ENCODE measurements at places on chromosomes 11 and 22. TPM values are rescaled to one million over a fixed set of nuclear protein-coding genes. Genes with fewer than 3 reads are reported as not detected.

DNA sequence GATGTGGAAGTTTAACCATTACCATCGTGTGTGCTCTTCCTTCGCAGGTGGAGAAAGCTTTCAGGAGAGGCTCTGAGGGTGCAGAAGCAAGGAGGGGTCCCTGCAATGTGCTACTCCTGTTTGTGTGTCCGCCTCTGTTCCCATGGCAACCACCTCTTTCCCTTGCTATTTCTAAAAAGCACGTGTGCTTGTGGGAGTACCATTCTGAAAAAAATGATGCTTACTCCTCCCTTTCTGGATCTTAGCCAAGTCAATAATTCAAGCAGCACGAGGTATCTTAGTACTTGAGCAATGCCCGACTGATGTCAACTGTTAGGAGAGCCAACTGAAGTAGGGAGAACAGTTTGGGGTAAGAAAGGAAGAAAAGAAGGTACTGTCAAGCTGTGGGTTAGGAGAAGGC is 628.7 kb downstream of the NTM start:
- no peak overlapping the region for H3K4me3 ChIP-seq
- H3K36me3 ChIP-seq, result no peaks in the 10 kb centered on the region
- H3K27me3 ChIP-seq, result no peaks in the 10 kb centered on the region
- H3K27ac ChIP-seq, result no peak overlapping the region
- no peak for DNase-seq

DNA sequence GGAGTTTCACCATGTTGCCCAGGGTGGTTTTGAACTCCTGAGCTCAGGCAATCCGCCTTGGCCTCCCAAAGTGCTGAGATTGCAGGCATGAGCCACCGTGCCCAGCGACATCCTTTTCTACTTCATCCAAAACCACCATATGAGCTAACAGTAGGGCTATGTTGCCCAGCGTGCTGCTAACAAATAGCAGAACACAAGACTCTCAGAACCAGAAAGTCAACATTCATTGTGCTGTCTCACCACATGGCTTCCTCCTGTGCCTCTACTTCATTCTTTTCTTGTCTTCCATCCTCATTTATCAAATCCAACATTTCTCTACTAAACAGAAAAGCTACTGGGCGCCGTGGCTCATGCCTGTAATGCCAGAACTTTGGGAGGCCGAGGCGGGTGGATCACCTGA is 12.0 kb upstream of the DENND5A start:
- no peaks in the 10 kb centered on the region for H3K27me3 ChIP-seq
- H3K4me3 ChIP-seq, result no peak overlapping the region
- H3K27ac ChIP-seq, result no peak overlapping the region
- H3K4me1 ChIP-seq, result no peaks in the 10 kb centered on the region
- no peaks in the 10 kb centered on the region for H3K36me3 ChIP-seq

GRCh38 chr11:67413266-67413849 is 2.1 kb upstream of the CARNS1 start:
- no peak overlapping the region for H3K27ac ChIP-seq
- peaks cover 56% of the 10 kb centered on the region for H3K4me1 ChIP-seq
- H3K27me3 ChIP-seq, result no peaks in the 10 kb centered on the region
- H3K4me3 ChIP-seq, result no peak overlapping the region
- H3K36me3 ChIP-seq, result no peaks in the 10 kb centered on the region

DNA sequence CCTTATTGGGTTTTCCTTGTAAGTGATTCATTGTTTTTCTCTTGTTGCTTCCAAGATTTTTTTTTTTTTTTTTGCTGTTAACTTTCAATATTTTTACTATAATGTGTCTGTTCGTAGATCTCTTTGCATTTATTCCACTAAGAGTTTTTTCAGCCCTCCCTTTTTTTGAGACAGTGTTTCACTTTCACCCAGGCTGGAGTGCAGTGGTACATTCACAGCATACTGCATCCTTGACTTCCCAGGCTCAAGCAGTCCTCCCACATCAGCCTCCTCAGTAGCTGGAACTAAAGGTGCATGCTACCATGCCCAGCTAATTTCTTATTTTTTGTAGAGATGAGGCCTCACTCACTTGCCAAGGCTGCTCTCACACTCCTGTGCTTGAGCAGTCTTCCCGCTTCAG is 1282.0 kb upstream of the CNTN5 start:
- H3K27me3 ChIP-seq, result no peaks in the 10 kb centered on the region
- no peak overlapping the region for H3K4me3 ChIP-seq
- no peak overlapping the region for H3K27ac ChIP-seq
- no peak for DNase-seq
- no peaks in the 10 kb centered on the region for H3K4me1 ChIP-seq

GRCh38 chr11:132088551-132088950 is 718.1 kb downstream of the NTM start:
- H3K27me3 ChIP-seq, result no peaks in the 10 kb centered on the region
- no peak overlapping the region for H3K27ac ChIP-seq
- no peaks in the 10 kb centered on the region for H3K4me1 ChIP-seq
- no peak overlapping the region for H3K4me3 ChIP-seq
- DNase-seq, result no peak

GRCh38 chr11:72478669-72479068 is 44.3 kb upstream of the CLPB start:
- H3K36me3 ChIP-seq, result no peaks in the 10 kb centered on the region
- H3K4me3 ChIP-seq, result no peak overlapping the region
- no peak overlapping the region for H3K27ac ChIP-seq
- no peaks in the 10 kb centered on the region for H3K4me1 ChIP-seq
- DNase-seq, result no peak

DNA sequence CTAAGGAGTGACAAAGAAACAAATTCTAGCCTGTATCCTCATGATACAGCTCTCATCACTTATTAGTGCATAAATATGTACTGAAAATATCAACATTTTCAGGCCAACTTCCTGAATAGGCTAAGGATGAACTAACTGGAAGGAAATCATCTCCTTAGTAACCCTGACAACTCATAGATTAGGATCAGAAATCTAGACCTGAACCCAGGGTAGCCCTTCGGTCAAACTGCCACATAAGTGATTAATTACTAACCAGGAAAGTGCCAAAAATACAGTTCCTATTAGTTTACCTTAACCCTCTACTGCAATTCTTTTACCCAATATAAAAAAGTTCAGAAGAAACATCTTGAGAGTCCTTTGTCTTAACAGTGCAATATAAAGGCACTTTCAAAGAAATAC is 40.0 kb downstream of the AMBRA1 start:
- no peaks in the 10 kb centered on the region for H3K27me3 ChIP-seq
- no peak for DNase-seq
- no peak overlapping the region for H3K4me3 ChIP-seq
- H3K4me1 ChIP-seq, result peaks cover 22% of the 10 kb centered on the region
- no peaks in the 10 kb centered on the region for H3K36me3 ChIP-seq

- no peak overlapping the region for H3K4me3 ChIP-seq
- H3K27me3 ChIP-seq, result no peaks in the 10 kb centered on the region
- H3K36me3 ChIP-seq, result no peaks in the 10 kb centered on the region
These were observed 62.6 kb downstream of the KIAA1671 start for GRCh38 chr22:25014896-25015755.

- H3K36me3 ChIP-seq, result no peaks in the 10 kb centered on the region
- H3K27ac ChIP-seq, result no peak overlapping the region
- H3K4me3 ChIP-seq, result no peak overlapping the region
- DNase-seq, result no peak
- peaks cover 2% of the 10 kb centered on the region for H3K4me1 ChIP-seq
These were observed 58.0 kb downstream of the MCM5 start for GRCh38 chr22:35457729-35458546.

- H3K27ac ChIP-seq, result no peak overlapping the region
- H3K4me1 ChIP-seq, result peaks cover 11% of the 10 kb centered on the region
- no peaks in the 10 kb centered on the region for H3K27me3 ChIP-seq
- H3K4me3 ChIP-seq, result no peak overlapping the region
- no peak for DNase-seq
These were observed 19.9 kb downstream of the MGAT3 start for GRCh38 chr22:39476664-39477063.

GRCh38 chr11:20598492-20598891 is 916 bp upstream of the SLC6A5 start:
- no peak for DNase-seq
- H3K27me3 ChIP-seq, result peaks cover 17% of the 10 kb centered on the region
- H3K27ac ChIP-seq, result no peak overlapping the region
- no peak overlapping the region for H3K4me3 ChIP-seq
- H3K36me3 ChIP-seq, result no peaks in the 10 kb centered on the region

DNA sequence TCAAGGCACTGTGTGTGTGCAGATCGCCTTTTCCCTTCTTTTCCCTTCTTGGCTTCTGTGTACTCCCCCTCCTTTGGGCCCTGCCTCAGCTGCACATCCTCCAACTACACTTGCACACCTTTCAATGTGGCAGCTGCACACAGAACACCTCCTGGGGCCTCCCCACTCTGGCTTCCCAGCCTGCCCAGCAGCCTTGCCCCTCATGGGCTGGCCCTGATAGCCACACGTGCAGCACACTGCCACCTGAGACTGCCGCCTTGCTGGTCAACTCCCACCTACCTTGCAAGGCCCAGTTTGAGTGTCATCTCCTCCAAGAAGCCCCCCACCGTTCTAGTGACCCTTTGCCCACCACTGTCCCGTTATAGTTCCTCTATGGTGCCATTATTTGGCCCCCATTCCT is 77.3 kb upstream of the ARFGAP3 start:
- H3K4me1 ChIP-seq, result peaks cover 98% of the 10 kb centered on the region
- peak overlapping the region; percentile 85 for H3K27ac ChIP-seq
- no peak overlapping the region for H3K4me3 ChIP-seq
- H3K36me3 ChIP-seq, result no peaks in the 10 kb centered on the region
- DNase-seq, result no peak
- no peaks in the 10 kb centered on the region for H3K27me3 ChIP-seq

DNA sequence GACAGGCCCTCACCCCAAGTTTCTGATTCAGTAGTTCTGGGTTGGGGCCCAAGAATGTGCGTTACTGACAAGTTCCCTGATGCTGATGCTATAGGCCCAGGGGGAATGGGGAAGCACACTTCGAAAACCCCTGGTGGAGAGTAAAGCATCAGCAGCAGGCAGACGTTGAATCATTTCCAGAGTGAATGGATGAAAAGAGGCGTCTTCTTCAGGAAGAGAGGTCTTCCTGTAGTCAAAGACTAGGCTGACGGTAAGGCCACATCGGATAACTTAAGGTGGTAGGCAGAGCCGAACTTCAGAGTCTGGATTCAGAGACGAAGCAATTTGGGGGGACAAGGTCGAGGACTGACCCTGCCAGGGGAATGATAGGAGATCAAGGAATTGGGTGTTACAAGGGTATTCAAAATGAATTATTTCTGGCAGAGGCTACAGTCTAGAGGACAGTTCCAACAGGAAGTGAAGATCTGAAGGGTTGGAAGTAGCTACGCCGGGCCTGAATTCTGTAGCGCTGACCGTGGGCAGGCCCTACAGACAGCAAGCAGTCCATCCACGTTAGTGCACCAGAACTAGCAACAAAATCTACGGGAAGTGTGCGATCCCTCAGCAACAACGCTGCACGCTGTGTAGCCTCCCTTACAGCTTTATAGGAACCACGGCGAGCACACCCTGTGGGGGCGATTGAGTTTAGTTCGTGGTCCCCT is 862 bp upstream of the CENATAC start:
- H3K4me3 ChIP-seq, result peak overlapping the region; percentile 45
- H3K36me3 ChIP-seq, result peaks cover 5% of the 10 kb centered on the region
- no peak for DNase-seq
- H3K4me1 ChIP-seq, result peaks cover 17% of the 10 kb centered on the region
- H3K27ac ChIP-seq, result no peak overlapping the region

DNA sequence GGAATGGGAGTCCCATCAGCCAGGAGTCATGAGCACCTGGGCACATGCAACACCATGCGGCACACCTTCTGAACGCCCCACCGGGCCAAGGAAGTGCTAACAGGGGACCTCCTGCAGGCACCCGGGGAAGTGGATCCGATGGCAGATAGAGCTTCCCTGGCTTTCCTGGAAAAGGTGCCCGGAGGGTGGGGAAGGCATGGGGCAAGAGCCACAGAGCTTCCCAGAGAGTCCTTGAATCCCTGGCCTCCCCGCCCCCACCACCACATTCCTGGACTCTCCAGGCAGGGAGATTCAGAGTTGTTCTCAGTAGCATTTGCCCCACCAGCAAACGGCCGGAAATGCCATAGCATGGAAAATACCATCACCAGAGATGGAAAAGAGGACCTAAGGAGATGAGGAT is 8.3 kb downstream of the TRIM29 start:
- DNase-seq, result no peak
- no peak overlapping the region for H3K27ac ChIP-seq
- no peaks in the 10 kb centered on the region for H3K4me1 ChIP-seq
- no peaks in the 10 kb centered on the region for H3K36me3 ChIP-seq
- no peak overlapping the region for H3K4me3 ChIP-seq

GRCh38 chr11:42646959-42647358 is 664.8 kb upstream of the API5 start:
- no peak for DNase-seq
- H3K27ac ChIP-seq, result no peak overlapping the region
- no peak overlapping the region for H3K4me3 ChIP-seq
- H3K27me3 ChIP-seq, result no peaks in the 10 kb centered on the region

GRCh38 chr22:37633089-37633624 is 6.3 kb upstream of the SH3BP1 start:
- peaks cover 23% of the 10 kb centered on the region for H3K4me1 ChIP-seq
- DNase-seq, result no peak
- H3K27ac ChIP-seq, result peak overlapping the region; percentile 69
- H3K27me3 ChIP-seq, result no peaks in the 10 kb centered on the region
- H3K36me3 ChIP-seq, result peaks cover 17% of the 10 kb centered on the region
- H3K4me3 ChIP-seq, result no peak overlapping the region

The C11orf52 gene
- 25.3 TPM for total RNA-seq

The NXPE1 gene
- total RNA-seq, result not detected

The ELMOD1 gene
- total RNA-seq, result not detected

The TMEM126B gene
- total RNA-seq, result 59.3 TPM

The NTM gene
- 1.1 TPM for total RNA-seq

The KCNQ1 gene
- total RNA-seq, result 92.9 TPM

The OR5A1 gene
- total RNA-seq, result not detected

The TRPM5 gene
- total RNA-seq, result 2.4 TPM

The POU2F3 gene
- total RNA-seq, result 1.2 TPM

The LDHAL6A gene
- total RNA-seq, result not detected

The UQCC3 gene
- total RNA-seq, result 10.4 TPM

The MGAT3 gene
- total RNA-seq, result 0.73 TPM

The CASTOR1 gene
- total RNA-seq, result 16.5 TPM

The TMEM191C gene
- 0.20 TPM for total RNA-seq

The CRACR2B gene
- total RNA-seq, result 7.5 TPM

The SLC22A25 gene
- total RNA-seq, result not detected

The DEFB131B gene
- total RNA-seq, result not detected

The PITPNM1 gene
- total RNA-seq, result 48.1 TPM

Measured in thyroid gland (tissue), 4 donors.